Stimulated activated CD4-positive, alpha-beta T cell treated with anti-CD3 and anti-CD28 coated beads, Interleukin-1b, Interleukin-23, amount 100 ng/mL, for 1 hour (primary cell): ENCODE measurements at places on chromosomes 1 and 21.

GRCh38 chr1:29395736-29396437 lies 159.6 kb downstream of the PTPRU start:
- DNase-seq = no peak

- DNase-seq = no peak
These were observed 4.3 kb downstream of the TCHH start for GRCh38 chr1:152110860-152111514.

- no peak for DNase-seq
These were observed 65.4 kb upstream of the TLR5 start for GRCh38 chr1:223208164-223209076.

GRCh38 chr1:206002871-206003801 lies at the start of gene RAB7B:
Gene RAB7B, minus strand, starts transcription at chr1:206003395. Its CDS starts 9,260 bp downstream, at chr1:205994135.
- no peak for DNase-seq

DNA sequence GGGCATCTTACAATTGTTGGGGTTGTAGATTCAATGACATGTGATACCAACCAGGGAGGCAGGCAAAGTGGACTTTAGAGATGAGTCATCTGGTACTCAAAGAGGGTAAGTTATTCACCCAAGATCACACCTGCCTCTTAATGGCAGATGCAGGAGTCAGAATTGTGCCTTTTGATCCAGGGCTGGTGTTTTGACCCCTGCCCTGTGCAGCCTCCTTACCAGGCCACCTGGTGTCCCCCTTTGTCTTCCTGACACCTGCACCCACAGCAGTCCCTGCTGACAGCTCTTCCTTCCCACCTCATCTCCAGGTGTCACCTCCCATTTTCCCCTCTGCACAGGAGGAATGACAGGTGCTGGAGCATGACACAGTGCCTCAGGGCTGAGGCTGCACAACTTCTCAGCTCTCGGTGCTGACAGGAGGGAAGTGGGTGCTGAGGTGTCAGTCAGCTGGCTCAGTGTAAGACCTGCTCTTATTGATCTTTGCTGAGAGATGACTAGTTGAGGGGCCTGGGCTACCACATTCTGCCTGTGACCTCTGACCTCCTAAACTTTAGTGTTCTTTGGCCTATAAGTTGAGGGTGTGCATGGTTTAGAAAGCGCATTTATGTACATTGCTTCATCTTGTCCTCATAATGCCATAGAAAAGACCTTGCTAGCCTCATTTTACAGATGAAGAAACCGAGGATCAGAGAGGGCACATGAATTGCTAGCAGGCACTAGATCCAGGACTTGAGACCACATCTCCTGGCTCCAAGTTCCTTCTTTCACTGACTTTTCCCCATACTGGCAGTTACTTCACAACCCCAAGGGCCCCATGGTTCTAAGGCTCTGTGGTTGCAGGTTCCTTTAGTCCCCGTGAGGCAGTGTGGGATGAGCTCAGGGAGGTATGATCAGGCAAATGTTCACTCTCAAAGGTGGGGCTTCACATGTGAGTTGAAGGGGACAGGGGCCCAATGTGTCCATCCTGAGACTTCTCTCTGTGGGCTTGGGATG lies 31.3 kb downstream of the CACNA1E start:
- no peak for DNase-seq

DNA sequence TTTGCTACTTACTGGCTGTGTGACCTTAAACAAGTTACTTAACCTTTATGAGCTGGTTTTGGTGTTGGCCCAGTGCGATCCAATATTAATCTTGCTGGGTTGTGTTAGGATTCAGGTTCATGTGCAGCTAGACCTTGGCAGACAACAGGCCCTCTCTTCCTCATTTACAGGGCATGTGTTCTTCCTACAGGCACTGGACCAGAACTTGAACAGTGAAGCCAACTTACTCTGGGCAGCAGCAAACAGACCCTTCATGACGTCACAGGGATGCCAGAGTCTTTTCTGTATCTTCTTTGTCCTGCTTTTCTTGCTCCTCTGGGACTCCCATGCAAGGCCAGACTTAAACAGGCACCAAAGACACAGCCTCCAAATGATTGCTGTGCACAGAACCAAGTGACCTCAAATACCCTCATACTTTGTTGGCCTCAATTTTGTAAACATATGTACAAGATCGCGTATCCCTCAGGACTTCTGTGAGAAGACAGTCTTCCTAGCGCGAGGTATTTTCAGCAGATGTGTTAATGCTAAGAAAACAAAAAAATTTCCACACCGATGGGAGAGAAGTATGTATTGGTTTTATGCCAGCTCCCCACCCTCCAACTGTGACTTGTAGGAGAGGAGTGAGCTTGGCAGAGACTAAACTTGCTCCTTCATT lies 73.7 kb downstream of the URB2 start:
- no peak for DNase-seq

- DNase-seq = no peak
These were observed 12.8 kb upstream of the CAMK1G start for GRCh38 chr1:209570743-209571142.

- no peak for DNase-seq
These were observed 22.8 kb downstream of the PPFIA4 start for GRCh38 chr1:203049077-203049476.

- no peak for DNase-seq
These were observed 65.2 kb downstream of the CACNA1E start for GRCh38 chr1:181548497-181548896.

DNA sequence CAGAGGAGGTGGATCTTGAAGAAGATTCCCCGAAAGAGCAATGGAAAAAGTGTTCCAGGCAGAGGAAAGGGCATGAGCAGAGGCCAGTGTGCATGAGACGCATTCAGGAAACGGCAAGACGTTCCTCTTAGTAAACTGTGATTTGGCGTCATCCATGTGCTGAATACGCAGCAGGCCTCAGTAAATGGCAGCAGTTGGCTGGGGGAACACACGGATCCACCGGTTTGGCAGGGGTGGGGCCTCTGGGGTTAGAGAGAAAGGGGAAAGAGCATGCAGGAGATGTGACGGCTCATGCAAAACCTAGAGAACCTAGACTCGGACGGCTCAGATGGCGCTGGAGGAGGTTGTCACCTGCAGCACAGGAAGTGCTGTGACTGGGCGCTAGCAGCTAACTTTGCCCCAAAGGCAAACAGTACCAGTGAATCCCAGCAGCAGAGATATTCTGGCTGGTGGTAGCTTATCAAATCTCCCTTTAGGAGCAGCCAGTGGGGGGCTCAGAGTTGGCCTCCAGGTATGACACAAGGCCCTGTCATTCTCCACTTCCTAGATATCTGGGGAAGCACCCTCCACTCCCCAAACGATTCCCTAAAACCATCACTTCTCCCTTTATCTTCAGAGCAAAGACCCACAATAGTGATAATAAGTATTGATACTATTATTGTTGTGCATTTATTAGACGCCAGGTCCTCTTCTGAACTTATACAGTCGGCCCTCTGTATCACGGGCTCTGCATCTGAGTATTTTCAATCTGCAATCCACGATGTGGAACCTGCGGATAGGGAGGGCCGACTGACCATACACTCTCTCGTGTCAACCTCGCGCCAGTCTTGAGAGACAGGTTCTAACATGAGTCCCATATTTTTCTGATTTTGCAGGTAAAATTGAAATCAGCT lies 7.6 kb downstream of the LAPTM5 start:
- no peak for DNase-seq

- DNase-seq = no peak
These were observed 32.8 kb upstream of the BACH1 start for GRCh38 chr21:29265690-29266479.

- no peak for DNase-seq
These were observed 17.0 kb downstream of the AGT start for GRCh38 chr1:230696722-230697437.

GRCh38 chr21:35044770-35045541 lies 4.1 kb downstream of the RUNX1 start:
- DNase-seq = no peak

DNA sequence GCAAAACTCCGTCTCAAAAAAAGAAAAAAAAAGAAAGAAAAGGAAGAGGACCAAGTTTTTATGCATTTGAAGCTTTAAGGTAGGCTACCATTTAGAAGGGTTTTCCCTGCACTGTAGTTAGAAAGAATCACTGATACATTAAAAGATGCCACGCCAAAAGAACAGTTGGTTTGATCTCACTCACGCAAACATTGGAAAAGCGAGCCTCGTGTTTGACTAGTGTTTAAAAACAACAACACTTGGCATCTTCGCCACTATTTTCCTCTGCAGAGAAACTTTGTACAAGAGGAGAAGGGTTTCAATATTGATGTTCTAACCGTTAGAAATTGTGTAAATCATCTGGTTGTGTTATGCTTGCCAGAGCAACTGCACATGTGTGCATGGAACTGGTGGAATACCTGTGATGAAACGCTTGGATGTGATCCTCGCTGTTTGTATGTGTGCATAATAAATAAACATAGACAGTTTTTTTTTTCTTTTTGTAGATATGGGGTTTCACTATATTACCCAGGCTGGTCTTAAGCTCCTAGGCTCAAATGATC lies 24.0 kb upstream of the CAMTA1 start:
- DNase-seq = no peak

DNA sequence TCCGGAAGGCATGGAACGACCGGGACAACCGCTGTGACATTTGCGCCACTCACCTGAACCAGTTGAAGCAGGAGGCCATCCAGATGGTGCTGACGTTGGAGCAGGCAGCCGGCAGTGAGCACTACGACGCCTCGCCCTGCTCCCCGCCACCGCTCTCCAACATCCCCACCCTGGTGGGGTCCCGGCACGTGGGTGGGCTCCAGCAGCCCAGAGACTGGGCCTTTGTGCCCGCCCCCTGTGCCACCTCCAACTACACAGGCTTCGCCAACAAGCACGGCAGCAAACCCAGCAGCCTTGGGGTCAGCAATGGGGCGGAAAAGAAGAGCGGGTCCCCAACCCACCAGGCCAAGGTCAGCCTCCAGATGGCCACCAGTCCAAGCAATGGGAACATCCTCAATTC lies 212.1 kb downstream of the KIF26B start:
- DNase-seq = no peak

- DNase-seq = no peak
These were observed 81.9 kb upstream of the HAO2 start for GRCh38 chr1:119286587-119287181.

DNA sequence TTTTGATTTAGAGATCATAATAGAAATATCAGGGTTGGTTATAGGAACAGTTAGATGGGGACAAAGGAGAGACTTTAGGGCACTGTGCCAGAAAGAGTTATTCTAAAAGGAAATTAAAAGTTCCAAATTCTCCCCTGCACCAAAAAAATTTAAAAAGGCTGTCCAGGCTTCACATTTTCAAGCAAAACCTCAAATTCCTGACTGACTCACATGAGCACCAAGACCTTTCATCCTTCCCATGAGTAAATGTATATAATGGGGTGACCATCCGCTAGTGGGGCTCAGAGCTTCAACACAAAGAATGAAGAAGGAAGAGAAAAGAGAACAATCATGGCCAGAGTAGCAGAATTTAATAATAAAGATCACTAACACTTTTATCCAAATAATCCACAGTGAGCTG lies 131.6 kb upstream of the MROH9 start:
- no peak for DNase-seq

DNA sequence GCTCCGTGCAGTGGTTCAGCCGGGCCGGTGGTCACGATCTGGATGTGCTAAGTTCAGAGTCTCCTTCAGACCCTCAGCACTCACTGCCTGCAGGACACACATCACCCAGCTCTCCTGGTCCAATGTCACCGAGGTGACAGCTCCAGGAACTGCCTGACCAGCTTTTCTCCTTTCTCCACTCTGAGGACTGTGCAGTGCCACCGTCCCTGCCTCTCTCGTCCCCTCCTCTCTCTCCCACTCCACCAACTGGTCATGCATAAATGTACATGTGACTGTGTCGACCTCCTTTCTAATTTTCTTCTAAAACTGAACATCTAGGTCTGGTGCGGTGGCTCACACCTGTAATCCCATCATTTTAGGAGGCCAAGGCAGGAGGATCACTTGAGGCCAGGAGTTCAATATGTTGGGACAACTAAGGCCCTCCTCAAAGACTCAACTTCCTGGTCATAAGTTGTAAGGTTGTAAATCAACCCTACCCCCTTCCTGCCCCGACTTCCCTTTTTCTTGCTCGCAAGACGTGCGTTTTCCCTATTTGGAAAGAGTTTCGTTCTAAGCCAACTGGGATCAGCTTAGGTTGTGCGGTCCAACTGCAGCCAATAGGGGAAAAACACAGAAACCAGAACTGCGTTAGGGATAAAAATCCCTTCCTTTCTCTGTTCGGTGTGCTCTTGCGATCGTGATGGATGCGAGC lies 53.1 kb downstream of the MEGF6 start:
- DNase-seq = no peak

GRCh38 chr21:36664662-36664990 lies 34.3 kb upstream of the SIM2 start:
- no peak for DNase-seq

- no peak for DNase-seq
These were observed 520.5 kb downstream of the USP25 start for GRCh38 chr21:16250273-16250672.

GRCh38 chr21:32921632-32922230 lies 104.0 kb upstream of the OLIG2 start:
- DNase-seq = no peak

DNA sequence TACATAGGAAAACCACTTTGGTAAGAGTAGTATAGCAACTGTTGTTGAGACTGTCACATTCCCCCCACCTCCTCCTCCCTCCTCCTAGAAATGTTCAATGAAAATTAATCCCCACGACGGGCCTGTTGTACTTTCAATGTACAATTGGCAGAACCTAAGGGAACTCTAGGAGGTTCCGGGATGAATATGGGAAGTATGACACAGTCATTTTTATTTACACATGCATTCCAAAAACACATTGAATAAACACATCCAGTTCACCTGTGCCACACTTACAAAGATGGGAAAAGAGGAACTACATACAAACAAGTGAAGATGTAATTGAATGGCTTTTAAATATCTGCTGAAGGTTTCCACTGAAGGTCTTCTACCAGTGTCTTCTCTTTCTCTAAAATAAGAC lies 144.4 kb upstream of the NBPF11 start:
- DNase-seq = no peak

DNA sequence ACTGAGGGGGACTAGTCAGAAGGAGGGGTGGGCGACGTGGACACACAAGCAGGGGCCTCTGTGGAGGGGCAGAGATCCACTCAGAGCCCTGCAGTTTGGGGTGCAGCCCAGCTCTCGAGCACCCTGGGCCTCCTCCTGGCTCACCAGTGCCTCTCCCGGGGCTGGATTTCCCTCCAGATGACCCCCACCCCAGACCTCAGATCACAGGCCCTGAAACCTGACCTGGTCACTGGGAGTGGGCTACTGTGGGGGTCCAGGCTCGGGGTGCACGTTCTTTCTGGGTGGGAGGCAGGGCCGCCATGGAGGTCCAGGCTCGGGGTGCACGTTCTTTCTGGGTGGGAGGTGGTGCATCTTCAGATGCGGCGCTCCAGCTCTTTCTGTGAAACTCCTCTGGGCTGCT lies 10.3 kb upstream of the LHX4 start:
- DNase-seq = no peak

GRCh38 chr1:154192476-154192875 lies 576 bp upstream of the TPM3 start:
- no peak for DNase-seq
